ENCODE measurements at places on chromosomes 5 and 9.

DNA sequence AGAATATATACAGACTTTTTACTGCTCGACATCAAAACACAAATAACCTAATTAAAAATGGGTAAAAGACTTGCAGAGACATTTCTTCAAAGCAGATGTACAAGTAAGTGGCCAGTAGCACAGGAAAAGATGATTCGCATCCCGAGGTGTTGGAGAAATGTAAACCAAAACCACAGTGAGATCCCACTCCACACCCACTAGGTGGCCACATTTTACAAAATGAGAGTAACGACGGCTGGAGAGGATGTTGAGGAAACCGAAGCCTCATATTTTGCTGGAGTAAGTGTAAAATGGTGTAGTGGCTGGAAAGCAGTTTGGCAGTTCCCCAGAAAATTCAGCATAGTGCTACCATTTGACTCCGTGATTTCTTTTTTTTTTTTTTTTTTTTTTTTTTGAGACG, 21.3 kb upstream of the GBGT1 start:
- DNase-seq, result peak; percentile 48

GRCh38 chr5:57828221-57828620, 345.6 kb upstream of the ACTBL2 start:
- no peak for DNase-seq

GRCh38 chr9:116944714-116945534, 257.8 kb downstream of the TRIM32 start:
- DNase-seq, result no peak

- no peak for DNase-seq
These were observed 107.4 kb upstream of the IFNE start for GRCh38 chr9:21589344-21590056.

GRCh38 chr5:109947667-109948066, 257.9 kb downstream of the MAN2A1 start:
- no peak for DNase-seq

DNA sequence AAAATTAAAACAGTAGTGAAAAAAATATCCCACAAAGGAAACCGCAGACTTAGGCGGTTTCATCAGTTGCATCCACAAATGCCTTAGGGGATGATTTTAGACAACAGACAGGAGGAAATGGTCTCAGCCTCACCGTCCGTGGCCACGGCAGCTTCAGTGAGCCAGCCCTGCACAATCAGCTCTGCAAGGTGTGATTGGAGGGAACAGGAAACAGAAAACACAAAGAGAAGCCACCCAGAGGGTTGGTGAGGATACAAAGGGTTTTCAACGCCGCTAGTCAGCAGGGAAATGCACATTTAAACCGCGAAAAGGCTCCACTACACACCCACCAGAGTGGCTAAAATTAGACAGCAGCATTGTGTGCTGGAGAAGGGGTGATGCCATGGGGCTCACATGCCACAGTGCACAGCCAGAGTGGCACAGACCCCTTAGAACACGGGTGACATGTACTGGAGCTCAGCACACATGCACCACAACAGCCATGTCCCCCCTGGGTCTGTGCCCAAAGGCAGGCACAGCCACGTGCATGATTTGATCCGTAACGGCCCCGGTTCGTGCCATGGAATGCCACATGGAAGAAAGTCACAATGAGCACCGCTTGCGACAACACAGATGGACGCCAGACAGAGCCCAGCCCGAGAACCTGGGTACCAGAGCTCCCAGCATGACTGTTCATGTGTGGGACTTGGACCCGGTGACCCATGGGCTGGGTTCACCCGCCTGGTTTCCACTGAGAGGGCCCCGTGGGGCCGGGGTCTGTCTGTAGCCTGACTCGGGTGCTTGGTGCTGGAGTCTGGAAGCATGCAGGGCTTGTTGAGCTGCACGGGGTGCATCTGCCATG, 18.3 kb upstream of the TERT start:
- peak; percentile 48 for DNase-seq

DNA sequence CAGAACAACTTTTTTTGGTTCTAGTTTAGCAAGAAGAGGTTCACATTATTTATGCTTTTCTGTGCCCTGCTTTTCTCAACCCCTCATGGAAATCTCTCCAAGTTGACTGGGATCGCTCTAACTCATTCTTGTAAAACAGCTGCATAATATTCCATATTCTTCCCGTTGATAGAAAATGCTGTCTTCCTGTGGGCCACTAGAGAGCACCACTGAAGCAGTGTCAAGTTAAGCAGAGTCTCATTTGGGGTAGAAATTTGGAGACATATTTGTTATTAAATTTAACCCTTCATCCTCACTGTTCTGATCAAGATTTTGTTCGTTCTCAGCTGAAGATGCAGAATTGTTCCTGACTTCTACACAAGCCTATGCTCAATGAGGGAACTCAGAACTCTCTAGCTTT, 140.1 kb downstream of the CEMIP2 start:
- DNase-seq, result no peak

DNA sequence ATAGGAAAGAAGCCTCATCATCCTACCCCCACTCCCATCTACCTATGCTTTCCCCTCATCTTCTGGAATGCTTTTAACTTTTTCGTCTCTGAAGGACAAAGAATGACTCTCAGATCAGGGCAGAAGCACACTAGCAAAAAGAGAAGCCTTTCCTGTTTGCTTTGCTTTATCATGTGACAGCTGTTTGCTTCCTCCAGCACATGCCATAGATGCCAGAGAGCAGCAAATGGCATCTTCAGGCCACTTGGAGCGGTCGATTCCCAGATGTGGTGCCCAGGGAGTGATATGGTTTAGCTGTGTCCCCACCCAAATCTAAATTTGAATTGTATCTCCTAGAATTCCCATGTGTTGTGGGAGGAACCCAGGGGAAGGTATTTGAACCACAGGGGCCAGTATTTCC, 294.8 kb downstream of the GADD45G start:
- no peak for DNase-seq

DNA sequence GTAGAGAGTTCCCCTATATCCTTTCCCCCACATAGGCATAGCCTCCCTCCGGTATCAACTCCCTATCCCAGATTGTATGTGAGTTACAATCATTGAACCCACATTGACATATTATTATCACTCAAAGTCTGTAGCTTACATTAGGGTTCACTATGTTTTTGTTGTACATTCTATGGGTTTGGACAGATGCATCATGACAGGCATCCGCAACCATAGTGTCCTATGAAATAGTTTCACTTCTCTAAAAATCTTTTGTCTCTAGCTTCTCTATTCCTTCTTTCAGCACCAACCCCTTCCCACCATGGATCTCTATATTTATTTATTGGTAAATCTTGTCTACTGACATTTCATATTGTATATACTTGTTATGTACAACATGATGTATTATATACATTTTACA, 31.6 kb downstream of the TAF11L14 start:
- DNase-seq, result no peak

DNA sequence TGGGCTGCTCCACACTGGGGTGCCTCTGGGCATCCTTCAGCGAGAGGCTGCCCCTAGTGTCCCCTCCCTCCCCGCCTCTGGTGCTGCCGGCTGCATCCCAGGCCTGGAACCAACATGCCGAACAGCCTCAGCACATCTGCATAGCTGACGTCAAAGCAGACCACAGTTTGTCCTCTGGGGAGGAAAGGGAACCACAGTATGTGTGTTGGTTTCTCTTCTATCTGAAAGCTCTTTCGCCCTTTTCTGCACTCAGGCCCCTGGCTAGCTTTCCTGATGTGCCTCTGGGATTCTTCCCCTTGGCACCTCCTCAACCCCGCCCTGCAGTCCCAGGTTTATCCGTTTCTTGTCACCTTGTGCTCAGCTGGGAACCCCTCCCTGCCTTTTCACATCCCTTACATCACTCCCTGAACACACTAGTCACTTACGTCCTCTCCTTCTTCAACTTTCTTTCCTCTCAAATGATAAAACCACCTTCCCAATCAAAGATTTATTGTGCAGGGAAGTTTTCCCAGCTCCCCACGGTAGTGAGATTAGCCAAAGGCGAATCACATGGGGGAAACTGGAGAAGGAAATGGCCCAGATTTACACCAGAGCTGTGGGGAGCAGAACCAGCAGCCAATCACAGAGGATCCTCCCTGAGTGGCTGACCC, 35.5 kb upstream of the B4GALT1 start:
- peak; percentile 68 for DNase-seq

DNA sequence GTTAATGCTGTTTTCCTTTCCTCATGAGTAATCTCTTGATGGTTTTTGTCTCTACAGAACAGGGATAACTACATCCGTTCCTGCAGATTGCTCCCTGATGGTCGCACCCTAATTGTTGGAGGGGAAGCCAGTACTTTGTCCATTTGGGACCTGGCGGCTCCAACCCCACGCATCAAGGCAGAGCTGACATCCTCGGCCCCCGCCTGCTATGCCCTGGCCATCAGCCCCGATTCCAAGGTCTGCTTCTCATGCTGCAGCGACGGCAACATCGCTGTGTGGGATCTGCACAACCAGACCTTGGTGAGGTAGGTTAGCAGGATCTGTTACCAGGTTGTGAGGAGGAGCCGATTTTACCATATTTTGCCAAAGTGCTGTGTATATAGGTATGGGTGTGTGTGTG, 148.2 kb downstream of the TLE4 start:
- DNase-seq, result no peak

DNA sequence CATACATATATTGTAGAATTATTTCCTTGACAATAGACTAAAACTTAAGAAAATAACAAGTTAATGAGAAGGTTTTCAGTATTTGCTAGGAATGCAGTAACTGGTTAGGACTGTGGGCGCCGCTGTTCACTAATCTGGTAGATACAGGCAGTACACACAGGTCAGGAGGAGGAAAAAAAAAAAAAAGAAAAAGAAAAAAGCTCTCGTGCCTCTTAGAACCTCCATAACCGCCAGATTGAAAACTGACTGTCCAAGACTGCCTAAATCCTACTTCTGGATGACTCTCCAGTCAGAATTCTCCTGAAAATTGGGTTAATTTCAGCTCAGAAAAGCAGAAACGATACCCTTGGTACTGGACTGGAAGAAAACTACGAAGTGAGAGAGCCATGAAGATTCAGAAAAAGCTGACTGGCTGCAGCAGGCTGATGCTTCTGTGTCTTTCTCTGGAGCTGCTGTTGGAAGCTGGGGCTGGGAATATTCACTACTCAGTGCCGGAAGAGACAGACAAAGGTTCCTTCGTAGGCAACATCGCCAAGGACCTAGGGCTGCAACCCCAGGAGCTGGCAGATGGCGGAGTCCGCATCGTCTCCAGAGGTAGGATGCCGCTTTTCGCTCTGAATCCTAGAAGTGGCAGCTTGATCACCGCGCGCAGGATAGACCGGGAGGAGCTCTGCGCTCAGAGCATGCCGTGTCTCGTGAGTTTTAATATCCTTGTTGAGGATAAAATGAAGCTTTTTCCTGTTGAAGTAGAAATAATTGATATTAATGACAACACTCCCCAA, at the start of gene PCDHGA1:
PCDHGA1 (plus strand) TSS at position 216 of the 782 bp plus-strand sequence.
- DNase-seq, result peak; percentile 40

- no peak for DNase-seq
These were observed 301 bp upstream of the IL4 start for GRCh38 chr5:132673488-132673887.

- DNase-seq, result no peak
These were observed 4.2 kb upstream of the NRARP start for GRCh38 chr9:137306066-137306849.

GRCh38 chr5:157357823-157358222, 91.9 kb downstream of the CYFIP2 start:
- no peak for DNase-seq

DNA sequence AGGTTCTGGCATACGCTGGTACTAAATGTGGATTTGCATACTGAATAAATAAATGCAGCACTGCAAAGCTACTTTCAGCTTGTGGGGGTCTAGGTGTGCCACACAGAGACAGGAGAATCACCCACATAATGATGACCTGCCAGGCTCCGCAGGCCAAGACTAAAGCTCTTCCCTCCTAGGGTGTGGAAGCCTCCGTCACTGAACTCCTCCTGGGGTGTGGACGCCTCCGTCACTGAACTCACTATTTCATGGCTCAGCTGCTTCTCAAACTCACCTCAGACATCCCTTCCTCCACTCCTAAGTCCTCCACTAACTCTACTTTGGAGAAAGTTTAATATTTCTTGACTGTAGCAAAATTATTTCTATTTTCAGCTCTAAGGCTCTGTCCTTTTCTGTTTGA, 65.3 kb upstream of the GOLPH3 start:
- no peak for DNase-seq

DNA sequence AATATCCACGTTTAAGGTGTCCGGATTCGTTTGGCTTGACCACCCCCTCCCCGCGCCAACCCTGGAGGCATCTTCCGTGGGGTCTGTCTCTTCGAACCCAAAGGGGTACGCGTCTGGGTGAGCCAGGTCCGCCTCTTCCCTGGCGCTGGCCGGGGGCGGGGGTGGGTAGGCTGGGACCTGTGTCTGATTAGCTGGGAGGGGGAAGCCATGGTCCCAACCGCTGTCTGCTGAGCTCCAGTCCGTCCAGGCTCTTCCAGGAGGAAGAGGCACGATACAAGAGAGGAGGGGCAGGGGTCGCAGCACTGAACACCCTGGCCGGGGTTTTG, at the start of gene LVRN:
LVRN (plus strand) TSS at position 237 of the 326 bp plus-strand sequence. CDS start 143 bp downstream, outside the sequence.
- peak; percentile 16 for DNase-seq

- no peak for DNase-seq
These were observed 33.0 kb downstream of the LHX3 start for GRCh38 chr9:136171801-136172411.

GRCh38 chr9:89425921-89426383, 72.0 kb downstream of the SEMA4D start:
- DNase-seq, result no peak

DNA sequence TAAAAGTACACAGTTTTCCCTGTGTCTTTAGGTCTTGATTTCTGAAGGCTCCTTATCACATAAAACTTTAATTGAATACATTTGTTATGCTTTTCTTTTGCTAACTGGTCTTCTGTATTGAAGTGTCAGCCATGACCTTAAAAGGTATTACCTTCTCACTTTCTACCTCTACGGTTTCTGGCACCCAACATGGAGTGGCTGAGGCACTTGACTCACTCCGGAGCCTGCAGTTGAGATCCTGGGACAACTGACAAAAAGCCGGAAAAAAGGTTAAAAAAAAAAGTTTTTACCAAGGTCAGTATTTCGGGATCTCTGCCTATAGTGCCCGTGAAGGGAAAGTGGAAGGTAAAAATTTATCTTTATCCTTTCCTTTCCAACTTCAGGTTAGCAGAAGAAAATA, 197.0 kb downstream of the ARRDC3 start:
- no peak for DNase-seq

DNA sequence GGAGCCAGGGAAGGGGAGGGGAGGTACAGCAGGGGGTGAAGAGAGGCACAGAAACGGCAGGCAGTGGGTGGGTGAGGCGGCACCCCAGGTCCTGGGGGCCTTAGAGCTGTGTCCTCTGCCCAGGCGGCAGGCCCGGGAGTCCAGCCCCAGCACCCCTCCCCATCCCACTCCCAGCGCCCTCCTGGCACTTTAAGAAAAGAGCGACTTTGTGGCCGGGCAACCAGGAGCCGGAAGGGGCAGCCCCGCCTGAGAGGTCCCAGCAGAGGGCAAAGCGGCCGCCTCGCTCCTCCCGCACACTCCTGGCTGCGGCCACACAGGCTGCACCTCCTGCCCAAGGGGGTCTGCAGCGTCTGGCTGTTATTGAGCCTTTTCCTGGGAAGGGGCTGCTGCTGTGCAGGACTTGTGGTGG, 42.6 kb downstream of the NACC2 start:
- DNase-seq, result no peak

DNA sequence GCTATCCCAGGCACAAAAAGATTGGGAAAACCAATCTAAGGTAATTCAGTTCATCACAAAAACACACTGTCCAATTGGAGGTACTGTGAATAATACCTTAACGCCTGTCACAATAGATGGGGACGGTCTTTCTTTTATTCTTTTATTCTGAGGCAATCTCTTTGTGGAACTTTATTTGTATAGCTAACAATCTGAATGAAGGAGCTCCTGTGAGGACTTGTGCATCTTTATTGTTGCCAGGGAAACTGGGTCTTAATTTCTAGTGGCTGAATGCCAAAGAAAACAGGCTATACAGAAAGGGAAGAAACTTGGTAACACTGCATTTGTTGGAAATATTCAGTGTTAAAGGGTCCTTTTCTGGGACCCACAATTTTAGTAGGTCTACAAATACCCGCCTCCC, 546.9 kb upstream of the C9orf72 start:
- DNase-seq, result no peak
